Epithelial cell of proximal tubule (primary cell): ENCODE measurements at places on chromosomes 7 and 10. TPM values are rescaled to one million over a fixed set of nuclear protein-coding genes. Genes with fewer than 3 reads are reported as not detected.

Gene ACSM6
- total RNA-seq: not detected in 2 replicates

GRCh38 chr10:97684866-97685394, 2.1 kb downstream of the AVPI1 start:
- no peak for DNase-seq

DNA sequence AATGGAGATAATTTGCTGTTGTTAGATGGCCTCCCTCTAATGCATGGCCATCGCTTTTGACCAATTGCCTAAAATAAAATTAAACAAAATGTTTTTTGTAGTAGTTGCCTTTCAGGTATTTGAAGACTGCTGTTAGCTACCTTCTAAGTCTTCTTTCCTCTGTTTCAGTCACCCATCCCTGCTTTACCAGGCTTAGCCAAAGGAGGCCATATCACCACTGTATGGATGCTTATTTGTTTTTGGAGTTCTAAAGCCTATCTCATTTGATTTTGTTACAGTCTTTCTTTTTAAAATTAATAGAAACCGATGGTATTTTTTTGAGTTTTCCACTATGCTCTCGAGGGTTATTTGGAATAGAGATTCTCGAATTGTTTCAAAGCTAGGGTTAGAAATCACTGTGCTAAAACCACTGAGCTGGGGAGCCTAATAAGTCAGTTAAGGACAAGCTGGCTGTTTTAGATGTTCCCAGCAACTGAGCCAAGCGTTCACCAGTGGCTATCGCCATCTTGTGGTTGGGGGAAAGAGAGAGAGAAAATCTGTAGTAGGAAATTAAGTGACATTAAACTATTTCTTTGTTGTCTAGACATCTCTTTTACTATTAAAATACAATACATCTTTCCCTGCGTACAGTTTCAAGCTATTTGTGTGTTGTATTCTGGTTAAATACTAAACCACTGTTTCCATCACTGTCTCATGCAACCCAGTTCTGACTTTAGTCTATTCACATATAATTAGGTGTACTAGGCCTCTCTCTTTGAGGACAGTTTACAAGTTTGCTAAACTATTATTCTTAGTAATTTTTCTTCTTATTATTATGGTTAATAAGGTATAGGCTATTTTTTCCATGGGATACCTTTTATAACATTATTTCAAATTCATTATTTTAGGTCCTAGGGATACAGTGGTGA, 52.2 kb downstream of the GPR158 start:
- DNase-seq: peak; percentile 3

GRCh38 chr10:74518061-74518460, 308.3 kb upstream of the KAT6B start:
- DNase-seq: no peak

- no peak for DNase-seq
These were observed 3.4 kb downstream of the CLEC2L start for GRCh38 chr7:139526578-139527544.

DNA sequence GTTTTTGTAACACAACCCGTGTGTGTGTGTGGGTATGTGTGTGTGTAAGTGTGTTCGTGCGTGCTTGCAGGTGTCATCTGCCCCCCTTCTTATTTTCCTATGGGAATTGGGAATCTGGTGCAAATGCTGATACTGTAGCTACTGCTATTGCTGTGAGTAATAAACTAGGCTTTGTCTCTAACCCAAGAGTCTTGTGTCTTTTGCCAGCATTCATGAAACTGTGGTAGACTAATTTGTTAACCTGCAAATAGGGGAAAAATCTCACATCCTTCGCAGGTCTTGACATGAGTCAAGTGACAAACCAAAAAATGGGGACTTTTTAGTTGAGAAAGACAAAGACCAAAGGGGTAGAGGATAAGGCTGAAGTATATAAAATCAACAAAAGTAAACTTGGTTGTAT, 57.9 kb upstream of the FAM133B start:
- no peak for DNase-seq
